Suppressor macrophage treated with lipopolysaccharide for 1 hour (primary cell): ENCODE measurements at places on chromosomes 7 and 10.

DNA sequence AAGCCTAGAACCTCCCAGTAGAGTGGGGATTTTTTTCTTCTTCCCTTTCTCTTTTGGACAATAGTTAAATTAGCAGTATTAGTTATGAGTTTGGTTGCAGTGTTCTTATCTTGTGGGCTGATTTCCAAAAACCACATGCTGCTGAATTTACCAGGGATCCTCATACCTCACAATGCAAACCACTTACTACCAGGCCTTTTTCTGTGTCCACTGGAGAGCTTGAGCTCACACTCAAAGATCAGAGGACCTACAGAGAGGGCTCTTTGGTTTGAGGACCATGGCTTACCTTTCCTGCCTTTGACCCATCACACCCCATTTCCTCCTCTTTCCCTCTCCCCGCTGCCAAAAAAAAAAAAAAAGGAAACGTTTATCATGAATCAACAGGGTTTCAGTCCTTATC lies 5.4 kb downstream of the OPN1SW start:
- DNase-seq = no peak

- DNase-seq = no peak
These were observed 158.7 kb upstream of the LANCL2 start for GRCh38 chr7:55206235-55207029.

DNA sequence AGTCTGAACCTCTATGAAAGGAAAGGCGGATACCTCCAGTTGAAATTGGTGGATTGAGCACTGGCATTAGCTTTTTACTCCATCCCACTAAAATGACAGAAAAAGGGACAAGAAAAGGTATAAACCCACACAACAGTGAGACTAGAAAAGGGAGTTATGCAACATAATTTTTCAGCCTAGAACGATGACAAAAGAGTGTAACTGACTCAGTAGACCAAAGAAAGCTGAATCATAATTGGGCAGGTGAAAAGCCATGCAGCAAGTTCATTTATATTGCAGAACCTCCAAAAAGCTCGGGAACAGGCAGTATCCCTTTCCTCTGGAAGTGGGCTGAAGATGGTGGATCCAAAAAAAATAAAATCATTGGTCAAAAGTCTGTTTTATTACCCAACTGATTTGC lies 30.5 kb upstream of the ZCCHC24 start:
- DNase-seq = no peak

DNA sequence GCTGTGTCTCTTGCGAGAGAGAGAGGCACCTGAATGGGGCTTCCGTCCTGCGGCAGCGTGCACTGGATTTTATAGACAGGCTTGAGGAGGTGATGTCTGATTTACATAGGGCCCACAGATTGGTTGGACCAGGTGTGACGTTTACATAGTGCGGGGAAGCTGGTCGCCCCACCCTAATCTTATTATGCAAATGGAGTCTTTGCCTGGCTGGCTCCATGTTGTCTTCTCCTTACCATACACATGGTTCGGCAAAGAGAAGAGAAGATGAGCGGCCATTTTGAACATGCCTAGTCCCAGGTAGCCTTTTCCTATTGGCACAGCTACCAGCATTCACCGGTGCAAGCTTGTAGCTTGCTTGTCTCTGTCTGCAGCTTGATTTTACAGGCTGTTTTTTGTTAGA lies 238.5 kb upstream of the GALNT17 start:
- no peak for DNase-seq

- DNase-seq = no peak
These were observed 11.0 kb downstream of the ZNF862 start for GRCh38 chr7:149849174-149849573.

DNA sequence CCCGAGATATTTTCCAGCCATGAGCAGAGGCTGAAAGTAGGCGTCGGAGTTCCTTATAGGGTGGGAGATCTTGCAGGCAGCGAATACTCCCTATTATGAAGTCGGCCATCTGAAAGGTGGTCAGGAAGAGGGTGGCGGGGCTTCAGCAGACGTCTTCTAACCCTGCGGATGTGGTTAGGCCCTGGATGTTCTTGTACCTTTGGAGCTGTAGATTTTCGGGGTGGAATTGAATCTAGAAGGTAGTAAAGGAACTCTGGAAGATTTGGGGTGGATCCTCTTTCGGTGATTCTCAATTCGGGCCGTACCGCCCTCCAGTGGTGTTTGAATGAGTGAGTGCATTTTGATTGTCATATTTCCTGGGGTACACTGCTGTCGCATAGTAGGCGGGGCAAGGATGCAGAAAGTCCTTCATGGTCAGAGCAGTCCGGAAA lies 635 bp downstream of the NUP205 start:
- peak; percentile 83 for DNase-seq

- DNase-seq = no peak
These were observed 83.3 kb downstream of the CPXM2 start for GRCh38 chr10:123808286-123808685.

- no peak for DNase-seq
These were observed 114.7 kb upstream of the FAM171A1 start for GRCh38 chr10:15485684-15486316.

DNA sequence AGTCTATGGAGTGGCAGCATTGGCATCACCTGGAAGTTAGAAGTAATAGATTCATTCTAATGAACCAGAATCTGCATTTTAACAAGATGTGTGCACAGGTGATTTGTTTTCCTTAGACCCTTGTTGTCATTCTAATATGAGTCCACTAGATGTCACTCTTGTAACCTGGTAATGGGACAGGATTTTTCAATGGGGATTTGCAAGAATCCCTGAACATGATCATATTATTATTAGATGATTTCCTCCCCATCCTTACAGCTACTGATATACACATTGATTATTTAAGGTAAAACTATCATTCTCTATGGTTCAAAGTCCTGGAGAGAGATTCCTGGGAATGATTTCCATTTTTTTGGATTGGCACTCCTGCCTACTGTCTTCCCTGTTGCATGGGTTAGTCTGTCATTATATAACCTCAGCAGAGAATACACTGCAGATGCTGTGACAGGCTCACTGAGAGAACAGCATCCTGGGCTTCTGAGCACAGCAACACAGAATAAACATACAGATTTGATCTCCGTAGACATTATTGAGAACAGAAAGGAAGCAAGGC lies 194.9 kb downstream of the SUGCT start:
- DNase-seq = peak; percentile 39

DNA sequence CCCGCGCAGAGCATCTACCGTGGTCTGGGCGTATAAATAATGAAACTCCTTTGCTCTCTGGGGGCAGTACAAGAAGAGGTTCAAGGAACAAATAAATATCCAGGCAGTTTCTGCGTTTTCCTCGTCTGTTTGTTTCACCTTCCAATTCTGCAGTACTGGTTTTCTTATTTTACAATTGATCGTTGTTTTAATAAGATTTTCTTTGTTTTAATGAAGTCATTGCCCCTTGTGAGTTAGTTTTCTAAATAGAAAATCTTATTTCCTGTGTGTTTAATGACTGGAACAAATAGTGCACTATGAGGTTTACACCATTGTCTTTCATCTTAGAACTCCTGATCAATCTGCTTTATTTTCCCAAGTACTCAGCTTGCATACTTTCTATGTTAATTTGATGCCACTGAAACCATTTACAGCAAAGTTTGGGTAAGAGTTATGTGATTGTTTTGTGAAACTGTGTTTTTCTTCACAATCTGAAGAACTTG lies 1.2 kb downstream of the PLEKHA1 start:
- no peak for DNase-seq

DNA sequence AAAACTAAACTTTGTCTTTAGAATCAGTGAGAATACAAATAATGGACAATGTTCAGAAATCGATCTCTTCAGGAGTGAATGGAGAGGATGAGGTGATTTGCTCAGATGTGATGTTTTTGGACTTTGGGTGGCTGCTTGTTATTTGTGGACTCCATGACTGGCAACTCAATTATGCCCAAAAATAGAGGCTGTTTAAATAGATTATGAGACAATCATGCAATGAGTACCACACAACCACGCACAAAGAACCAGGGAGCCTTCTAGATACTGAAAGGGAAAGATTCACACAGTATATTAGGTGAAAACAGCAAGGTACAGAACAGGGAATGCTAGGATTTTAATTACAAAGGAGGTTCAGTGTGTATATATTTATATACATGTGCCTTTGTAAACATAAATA lies 141.3 kb upstream of the ANK3 start:
- DNase-seq = no peak

DNA sequence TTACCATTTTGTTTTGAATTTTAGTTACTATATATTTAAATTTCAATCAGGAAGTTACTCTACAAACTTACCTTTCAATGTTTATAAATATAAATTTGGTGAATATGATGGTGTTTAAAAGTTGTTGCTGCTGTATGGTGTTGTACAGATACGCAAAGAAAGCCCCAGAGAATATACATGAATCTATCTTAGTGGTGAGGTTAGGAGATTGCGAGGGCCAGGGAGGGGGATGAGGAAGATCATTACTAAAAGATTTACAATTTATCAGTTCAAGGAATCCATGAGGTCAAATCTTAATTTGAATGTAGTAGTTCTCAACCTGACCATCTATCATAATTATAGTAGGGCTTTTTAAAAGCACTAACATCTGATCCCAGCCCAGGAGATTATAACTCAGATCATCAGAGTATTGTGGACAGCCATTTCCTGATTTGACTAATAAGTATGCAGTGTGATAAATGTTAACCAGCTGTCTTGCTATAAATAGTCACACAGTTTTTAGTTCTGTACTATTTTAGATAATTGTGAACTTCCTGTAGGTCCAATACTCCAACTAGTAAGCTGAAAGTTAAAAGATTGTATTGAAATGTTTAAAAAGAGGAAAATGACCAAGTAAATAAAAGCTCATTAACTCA lies 23.6 kb downstream of the FAM3C start:
- DNase-seq = no peak

GRCh38 chr7:23373151-23374004 lies 74.2 kb downstream of the MALSU1 start:
- peak; percentile 6 for DNase-seq

DNA sequence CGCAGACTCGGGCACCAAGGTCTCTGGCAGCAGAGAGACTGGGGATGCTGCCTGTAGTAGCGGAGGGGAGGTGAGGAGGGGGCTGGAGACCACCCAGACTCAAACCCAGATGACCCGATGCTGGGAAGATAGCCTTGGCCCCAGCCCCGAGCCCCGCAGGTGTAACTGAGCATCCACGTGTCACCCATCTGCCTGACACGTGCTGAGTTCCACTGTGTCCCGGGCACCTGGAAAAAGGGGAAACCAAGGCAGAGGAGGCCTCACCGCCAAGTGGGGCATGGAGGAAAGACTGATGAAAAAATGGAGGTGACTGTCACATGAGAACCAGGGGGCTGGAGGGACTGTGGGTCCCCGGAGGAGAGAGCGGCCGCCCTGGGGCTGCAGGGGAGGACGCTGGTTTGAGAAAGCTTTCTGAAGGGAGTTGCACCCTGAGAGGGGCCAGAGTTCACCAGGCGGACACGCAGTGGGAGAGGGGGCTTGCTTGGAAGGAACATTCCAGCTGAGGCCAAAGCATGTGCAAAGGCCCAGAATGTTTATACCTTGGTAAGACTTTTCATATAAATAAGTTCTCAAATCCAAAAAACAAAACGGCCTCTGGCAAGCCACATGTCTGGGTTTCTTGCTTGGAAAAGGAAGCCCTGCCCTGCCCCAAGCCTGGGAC lies 27.4 kb upstream of the ELN start:
- DNase-seq = no peak

GRCh38 chr7:24138343-24138742 lies 145.6 kb upstream of the NPY start:
- no peak for DNase-seq

DNA sequence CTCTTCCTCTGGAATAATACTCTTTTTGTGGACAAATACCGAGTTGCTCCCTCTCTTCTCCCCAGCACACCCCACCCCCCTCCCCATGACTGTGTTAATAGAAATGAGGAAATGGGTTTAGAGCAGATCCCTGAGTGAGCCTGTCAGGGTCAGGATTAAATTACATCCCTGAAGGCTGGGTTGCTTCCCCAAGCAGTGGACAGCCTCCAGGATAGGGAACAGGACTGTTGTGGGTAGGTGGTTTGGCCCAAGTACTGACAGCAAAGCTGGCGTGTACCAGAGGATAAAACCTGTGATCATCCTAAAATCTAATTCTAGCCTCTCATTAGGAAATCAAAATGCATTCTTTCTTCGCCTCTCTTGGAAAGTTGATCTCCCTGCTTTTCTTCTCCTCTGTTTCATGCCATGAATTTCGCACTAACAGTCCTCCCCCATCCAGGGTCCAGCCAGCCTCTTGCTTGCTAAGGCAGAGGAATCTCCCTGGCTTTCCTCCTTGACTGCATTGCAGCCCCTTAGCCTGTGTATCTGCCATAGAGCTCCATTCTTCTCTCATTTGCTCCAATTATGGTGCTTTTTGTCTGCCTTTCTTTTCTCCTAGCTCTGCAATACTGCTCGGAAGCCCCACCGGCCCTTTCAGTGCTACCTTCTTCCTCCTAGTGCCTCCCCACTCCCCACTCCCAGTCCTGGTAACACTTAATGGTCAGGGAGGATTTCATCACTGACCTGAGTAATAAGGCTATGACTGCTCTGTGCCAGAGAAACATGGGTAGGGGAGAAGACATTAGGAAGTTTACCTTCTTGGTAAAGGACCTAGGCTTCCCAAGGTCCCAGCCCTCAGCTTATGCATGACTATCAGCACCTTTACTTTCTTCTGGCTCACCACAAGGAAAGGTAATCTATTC lies 8.4 kb downstream of the LRRC4 start:
- DNase-seq = peak; percentile 34

DNA sequence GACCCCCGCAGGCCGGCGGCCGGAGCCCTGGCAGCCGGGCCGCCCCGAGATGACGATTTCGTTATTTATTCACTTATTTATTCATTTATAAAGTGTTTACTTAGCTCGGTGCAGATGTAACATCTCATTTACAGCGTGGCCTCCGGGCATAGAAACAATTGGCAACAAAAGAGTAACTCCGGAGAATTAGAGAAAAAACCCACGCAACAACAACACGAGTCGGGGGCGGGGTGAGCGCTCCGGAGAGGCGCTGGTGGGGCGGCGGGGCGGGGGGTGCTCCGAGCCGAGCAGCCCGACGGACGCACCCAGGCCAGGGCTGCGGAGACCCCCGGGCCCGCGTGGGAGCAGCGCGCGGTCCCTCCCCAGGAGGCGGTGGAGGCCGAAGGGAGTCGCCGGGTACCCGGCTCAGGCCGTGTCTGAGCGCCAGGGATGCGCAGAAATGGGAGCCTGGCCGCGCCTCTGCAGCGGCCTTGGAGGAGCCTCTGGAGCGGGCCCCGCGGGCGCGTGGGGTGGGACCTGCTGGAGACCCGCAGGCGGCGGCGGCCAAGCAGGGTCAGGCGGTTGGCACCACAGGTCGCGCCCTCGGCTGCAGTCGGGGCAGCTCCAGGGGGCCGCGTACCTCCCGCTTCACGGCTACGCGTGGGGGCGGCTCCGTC lies 14.3 kb downstream of the UNCX start:
- DNase-seq = no peak

GRCh38 chr7:83455612-83456011 lies 193.3 kb downstream of the SEMA3E start:
- DNase-seq = no peak

GRCh38 chr7:155713384-155713783 lies 68.9 kb downstream of the RBM33 start:
- DNase-seq = peak; percentile 20

GRCh38 chr10:12897278-12897677 lies 104.2 kb downstream of the CCDC3 start:
- DNase-seq = no peak
